ENCODE measurements at places on chromosomes 4 and X.

- no peak for DNase-seq
Observed at GRCh38 chrX:27626066-27626465, 35.9 kb downstream of the DCAF8L2 start.

DNA sequence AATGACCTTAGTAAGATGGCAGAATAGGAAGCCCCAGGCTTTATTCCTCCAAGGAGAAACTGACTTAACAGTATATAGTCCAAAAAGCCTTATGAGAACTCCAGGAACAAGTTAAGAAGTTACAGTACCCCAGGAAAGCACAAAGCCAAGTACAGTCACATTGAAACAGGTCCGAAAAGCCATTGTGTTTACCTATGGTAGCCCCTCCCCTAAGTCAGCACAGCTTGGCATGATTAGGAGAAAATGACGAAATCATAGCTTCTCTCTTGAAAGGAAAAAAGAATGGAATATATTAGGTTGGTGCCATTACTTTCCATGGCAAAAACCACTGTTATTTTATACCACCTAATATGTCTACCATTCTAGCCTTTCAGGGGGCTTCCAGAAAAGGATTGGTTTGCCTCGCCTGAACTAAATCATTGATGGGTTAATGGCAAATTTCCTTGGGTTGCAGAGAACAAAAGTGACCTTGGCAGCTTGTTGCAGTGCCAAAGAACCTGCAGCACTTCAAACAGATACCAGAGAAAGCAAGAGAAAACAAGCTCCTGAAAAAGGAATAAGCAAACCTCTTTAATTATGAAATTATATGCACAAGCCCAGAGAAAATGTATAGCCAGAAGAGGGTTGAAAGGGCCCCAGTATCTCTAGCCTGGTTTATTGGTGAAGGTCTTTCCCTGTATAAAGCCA lies 130.6 kb downstream of the PTCHD1 start:
- DNase-seq, result no peak

GRCh38 chr4:87038837-87039615 lies 104.2 kb downstream of the AFF1 start:
- no peak for DNase-seq

- DNase-seq, result no peak
Observed at GRCh38 chrX:77731821-77732419, 54.1 kb downstream of the ATRX start.

DNA sequence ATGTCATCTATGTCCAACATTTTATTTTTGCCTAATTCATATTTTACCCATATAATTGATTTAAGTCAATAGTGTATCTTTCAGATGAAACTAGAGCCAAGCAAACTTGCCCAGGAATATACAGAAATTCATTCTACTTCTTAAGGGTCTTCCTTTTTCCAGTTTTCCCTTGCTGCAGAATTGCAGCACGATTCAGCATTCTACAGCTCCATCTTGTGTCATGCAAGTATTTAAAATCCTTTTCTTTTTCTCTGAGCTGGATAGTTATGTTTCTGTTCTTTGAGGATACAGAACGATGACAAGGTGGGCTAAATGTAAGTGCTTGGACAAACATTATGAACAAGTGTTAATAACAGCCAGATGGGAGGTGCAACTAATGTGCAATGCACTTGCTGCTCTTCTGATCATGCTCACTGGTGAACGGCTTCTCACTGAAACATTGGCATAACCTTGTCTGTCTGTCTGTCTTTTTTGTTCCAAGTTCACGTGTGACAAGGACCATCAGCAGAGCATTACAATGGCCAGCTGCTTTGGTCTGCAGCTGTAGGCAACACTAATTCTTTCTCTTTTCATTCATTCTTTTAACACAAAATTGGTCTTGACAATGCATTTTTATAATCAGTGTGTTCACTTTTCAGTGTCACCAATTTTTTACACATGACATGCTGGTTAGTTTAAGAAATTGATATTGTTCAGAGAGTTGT lies 1821.7 kb downstream of the ARAP2 start:
- no peak for DNase-seq

GRCh38 chr4:100169491-100170485 lies 20.5 kb downstream of the DDIT4L start:
- DNase-seq, result no peak

DNA sequence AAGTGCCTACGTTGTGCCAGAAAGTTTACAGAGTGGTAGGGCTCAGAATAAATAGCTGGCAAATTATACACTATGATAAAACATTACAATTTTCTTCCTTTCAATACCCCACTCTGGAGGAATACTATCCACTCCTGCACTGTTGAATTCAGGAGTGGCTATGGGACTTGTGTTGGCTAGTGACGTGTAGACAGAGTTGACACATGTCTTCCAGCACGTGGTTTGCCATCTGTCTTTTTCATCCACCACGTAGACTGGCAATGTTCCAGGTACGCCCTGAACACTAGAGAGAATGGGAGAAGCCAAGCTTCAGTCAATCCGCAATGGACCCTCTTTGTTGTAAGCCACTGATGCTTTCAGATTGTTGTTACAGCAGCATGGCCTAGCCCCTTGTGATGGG lies 168.8 kb upstream of the RBPJ start:
- no peak for DNase-seq

DNA sequence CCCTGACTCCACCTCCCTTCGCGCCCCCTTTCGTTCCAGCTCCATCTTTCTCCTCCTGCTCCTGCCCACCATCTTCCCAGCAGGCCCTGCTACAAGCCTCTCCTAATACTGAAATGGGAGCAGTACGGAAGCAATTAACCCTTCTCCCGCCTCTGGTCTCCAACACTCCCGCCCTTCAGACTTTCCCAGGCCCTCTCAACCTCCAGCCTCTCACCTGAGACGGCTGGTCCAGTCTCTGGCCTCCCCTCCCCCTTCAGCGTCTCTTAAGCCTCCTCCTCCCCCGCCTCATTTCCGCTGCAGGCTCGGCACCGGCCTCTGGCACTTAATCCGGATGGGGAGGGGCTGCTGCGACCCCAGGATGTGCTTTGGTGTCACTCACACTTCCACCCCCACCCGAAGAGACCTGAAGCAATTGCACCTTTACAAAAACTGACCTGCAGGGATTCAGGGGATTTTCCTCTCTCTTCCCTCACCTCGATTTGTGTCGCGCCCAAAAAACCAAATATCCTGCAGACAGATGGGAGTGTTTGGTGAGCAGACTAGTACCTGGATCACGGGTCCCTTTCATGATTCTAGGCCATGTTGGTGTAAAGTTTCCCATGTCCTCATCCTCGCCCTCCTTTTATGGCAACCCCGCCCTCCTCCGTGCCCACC lies 657 bp downstream of the TCEAL8 start:
- no peak for DNase-seq

Data from T-helper 2 cell (primary cell).